ENCODE measurements at places on chromosomes 5 and 9.

DNA sequence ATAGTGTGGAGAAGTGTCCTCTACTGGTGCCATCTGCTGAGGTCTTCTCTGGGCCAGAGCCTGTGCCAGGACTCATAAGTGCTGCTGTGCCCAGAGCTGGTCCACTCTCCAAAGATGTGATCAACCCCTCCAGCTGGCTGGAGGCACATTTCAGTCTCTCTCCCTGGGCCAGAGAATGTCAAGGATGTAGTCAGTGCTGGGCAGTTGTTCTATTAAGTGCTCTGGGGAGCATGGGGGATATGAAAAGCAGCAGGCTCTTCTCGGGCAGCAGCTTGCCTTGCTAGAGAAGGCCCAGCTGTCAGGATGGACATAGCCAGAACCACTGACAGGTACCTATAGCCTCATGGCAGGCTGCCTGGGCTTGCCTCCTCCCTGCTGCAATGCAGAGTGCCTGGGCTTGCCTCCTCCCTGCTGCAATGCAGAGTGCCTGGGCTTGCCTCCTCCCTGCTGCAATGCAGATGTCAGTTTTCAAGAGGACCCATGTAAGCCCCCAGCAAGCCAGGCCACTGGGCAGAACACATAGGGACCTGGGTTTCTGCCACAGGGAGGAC is 157.2 kb upstream of the PANK3 start:
- peaks cover 5% of the 10 kb centered on the region for H3K27me3 ChIP-seq
- no peak for DNase-seq
- H3K4me3 ChIP-seq, result no peak overlapping the region
- peaks cover 15% of the 10 kb centered on the region for H3K4me1 ChIP-seq
- H3K36me3 ChIP-seq, result no peaks in the 10 kb centered on the region
- no peak overlapping the region for H3K27ac ChIP-seq

DNA sequence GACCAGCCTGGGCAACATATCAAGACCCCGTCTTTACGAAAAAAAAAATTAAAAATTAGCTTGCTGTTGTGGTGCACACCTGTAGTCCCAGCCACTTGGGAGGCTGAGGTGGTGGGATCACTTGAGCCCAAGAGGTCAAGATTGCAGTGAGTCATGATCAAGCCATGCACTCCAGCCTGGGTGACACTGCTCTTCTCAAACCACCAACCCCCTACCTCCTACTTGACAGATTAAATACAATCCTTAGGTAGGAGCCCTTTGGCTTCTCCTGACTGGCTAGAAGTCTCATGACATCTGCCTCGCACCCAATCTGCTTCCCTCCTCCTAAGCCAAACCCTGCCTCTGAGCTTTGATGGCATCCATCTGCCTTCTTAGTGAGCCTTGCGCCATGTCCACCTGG is 11.6 kb upstream of the FBP1 start:
- H3K27me3 ChIP-seq, result no peaks in the 10 kb centered on the region
- peaks cover 8% of the 10 kb centered on the region for H3K4me1 ChIP-seq

DNA sequence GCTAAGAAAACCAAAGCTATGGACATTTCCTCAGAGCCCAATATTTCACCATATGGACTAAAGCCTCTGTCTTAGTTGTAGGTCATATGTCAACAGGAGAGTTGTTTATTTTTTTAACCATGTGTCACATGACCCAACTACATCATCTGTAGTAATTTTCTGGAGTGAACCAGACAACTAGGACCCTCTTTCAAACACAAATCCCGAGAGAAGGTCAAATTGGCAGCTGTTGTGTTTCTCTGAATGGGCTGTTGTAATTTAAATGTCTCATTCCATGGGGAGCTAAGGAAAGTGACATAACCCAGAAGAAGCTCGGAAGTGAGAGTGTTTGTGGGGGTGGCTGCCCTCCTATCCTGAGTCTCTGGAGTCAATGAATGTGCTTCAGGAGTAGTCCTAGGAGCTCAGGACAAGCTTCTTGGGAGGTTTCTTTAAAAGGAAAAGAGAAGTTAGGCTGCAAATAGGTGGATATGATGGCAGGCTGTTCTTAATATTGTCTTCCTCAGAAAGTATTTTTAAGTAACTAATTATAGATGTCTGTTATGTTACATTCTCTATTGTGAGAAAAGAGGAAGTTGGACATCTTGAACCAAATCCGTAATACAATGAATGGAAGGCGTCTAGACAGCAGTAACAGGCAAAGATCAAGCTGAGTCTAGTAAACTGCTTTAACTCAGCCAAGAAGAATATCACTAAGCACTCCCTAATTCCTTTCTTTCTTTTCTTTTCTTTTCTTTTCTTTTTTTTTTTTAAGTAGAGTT is 50.1 kb downstream of the TMEM167A start:
- no peaks in the 10 kb centered on the region for H3K4me1 ChIP-seq
- H3K36me3 ChIP-seq, result no peaks in the 10 kb centered on the region
- no peaks in the 10 kb centered on the region for H3K27me3 ChIP-seq
- no peak overlapping the region for H3K4me3 ChIP-seq
- no peak overlapping the region for H3K27ac ChIP-seq
- no peak for DNase-seq

- DNase-seq, result no peak
- no peaks in the 10 kb centered on the region for H3K4me1 ChIP-seq
- H3K36me3 ChIP-seq, result no peaks in the 10 kb centered on the region
- no peak overlapping the region for H3K4me3 ChIP-seq
- no peaks in the 10 kb centered on the region for H3K27me3 ChIP-seq
These were observed 232.5 kb upstream of the CCNH start for GRCh38 chr5:87645224-87645623.
